ENCODE measurements at places on chromosomes 12 and 14.

DNA sequence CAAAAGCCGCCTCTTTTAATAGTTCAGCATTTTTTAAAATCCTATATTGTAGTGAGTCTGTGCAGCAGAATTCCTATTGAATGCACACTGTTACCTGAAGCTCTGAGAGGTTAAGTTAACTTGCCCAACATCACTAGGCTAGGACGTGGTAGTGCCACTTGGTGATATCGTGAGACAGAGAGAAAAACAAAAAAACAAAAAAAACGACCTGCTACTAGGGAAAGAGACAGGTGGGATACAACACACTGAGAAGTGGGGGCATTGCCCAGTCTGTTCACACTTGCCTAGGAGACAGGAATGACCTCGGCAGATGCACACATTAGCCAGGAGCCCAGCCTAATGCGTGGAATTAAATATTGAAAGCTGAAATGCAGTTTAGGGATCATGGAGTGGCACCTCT is 129.7 kb upstream of the CCND2 start:
- peak; percentile 21 for DNase-seq

DNA sequence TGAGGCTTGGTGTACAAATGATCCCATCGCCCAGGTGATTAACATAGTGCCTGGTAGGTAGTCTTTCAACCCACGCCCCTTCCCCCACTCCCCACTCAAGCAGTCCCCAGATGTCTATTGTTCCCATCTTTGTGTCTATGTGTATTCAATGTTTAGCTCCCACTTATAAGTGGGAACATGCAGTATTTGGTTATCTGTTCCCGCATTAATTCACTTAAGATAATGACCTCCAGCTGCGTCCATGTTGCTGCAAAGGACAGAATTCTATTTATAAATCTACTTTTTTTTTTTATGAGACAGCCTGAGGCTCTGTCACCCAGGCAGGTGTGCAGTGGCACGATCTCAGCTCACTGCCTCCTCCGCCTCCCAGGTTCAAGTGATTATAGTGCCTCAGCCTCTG is 15.7 kb downstream of the SPX start:
- DNase-seq, result no peak

- peak; percentile 8 for DNase-seq
Measured at GRCh38 chr14:22220427-22220826, 368.6 kb downstream of the DAD1 start.

GRCh38 chr12:132176920-132177551 is 32.8 kb downstream of the NOC4L start:
- no peak for DNase-seq

- no peak for DNase-seq
Measured at GRCh38 chr12:67681105-67681778, 32.7 kb downstream of the DYRK2 start.

GRCh38 chr14:103141117-103141796 is 18.0 kb downstream of the TNFAIP2 start:
- peak; percentile 19 for DNase-seq

- DNase-seq, result no peak
Measured at GRCh38 chr14:65476273-65476941, 63.9 kb downstream of the FUT8 start.

DNA sequence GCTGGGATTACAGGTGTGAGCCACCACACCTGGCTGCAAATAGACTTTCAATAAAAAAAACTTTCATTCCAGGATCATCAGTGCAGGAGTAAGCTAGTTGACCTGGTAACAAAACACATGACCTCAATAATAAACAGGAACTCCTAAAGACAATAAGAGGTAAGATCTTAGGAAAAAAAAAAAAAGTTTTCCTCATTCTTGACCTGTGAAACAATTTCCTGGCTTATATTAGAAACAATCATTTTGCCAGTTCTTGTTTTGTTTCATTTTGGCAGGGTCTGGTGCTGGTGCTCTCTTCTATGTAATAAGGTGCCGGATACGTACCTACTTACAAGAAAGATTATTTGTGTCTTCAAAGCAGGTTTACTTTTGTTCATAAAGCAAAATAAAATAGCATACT is 90.6 kb upstream of the AMN1 start:
- DNase-seq, result peak; percentile 23

- no peak for DNase-seq
Measured at GRCh38 chr14:54881761-54882401, 20.7 kb downstream of the GCH1 start.

DNA sequence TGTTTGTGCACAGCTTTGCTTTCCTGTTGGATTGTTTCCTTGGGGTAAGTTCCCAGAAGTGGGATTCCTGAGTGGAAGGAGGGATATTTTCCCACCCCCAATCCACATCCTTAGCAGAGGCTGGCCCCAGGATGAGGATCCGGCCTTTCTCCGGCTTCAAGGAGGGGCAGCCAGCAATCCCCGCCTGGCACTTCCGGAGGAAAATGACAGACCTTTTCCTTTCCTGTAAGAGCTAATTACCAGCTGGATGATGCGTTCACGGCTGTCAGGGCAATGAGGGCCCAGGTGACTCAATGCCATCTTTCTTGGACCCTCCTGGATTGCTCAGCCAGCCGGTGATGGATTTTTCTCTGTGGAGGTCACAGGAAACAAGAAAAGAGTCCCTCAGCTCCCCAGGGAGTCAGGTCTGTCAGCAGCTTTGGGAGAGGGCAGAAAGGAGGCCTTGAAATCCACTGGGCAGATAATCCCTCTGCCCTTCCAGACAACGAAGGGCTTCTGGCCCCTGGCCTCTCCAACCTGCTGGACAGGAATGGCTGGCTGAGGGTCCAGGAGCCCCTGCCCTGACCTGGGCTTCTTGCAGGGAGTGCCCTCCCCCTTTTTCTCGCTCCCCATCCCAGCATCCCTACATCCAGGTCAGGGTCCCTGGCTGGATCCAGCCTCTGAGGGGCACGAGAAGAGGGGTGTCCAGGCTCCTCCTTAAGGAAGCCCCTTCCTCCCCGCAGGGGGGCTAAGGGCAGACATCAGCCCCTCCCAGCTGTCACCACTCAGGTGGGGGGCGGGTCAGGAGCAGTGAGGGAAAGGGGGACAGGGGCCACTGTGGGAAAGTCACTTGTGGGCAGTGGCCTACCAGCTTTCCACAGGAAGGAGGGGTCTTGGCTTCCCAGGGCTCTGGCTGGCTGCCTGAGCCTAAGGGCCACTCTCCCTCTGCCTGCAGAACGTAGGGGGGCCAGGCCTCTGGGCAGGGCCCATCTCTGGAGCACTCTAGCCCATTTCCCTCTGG is 16.1 kb upstream of the CCDC85C start:
- DNase-seq, result peak; percentile 12

DNA sequence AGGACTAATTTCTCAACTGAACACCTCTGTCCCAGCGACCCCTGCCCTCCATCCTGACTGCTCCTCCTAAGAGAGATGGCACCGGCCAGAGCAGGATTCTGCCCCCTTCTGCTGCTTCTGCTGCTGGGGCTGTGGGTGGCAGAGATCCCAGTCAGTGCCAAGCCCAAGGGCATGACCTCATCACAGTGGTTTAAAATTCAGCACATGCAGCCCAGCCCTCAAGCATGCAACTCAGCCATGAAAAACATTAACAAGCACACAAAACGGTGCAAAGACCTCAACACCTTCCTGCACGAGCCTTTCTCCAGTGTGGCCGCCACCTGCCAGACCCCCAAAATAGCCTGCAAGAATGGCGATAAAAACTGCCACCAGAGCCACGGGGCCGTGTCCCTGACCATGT is 756 bp downstream of the RNASE7 start:
- DNase-seq, result no peak

- no peak for DNase-seq
Measured at GRCh38 chr12:83473408-83474095, 786.8 kb downstream of the TMTC2 start.
